ENCODE measurements at places on chromosomes 4 and X.
A peak's percentile ranks its signal among the peaks of the same experiment; 100 is the strongest.

- DNase-seq: no peak
Measured at GRCh38 chrX:45740291-45740690, 539.6 kb upstream of the DIPK2B start.

DNA sequence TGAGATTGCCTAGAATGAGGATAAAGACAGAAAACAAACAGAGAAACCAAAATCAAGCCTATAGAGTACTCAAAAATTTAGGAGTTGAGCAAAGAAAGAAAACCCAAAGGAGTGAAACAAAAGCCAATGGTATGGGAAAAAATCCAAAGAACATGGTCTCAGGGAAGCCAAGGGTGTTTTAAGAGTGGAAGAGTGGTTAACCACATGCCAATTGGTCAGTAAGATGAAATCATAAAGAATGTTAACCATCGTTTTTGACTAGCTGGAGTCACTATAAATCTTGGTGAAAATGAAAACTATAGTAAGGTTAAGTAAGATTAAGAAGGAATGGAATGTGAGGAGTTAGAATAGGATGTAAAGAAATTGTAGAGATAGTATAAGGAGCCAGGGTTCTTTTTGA is 64.7 kb upstream of the RPL34 start:
- DNase-seq: no peak

DNA sequence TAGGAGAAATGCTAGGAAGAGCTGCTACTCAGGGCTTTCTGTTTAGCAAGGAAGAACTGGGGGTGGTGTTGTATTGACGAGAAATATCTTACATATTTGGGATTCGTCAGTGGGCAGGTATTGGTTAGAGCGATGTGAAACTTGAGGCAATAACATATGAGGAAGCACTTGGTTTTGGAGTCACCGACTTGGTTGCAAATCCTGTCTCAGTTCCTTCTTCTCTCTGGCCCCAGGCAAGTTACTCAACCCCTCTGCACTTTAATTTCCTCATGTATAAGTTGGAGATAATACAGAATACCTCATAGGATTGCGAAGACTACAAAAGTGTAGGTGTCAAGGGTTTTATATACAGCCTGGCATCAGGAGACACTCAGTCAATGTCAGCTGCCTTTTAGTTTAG is 34.1 kb downstream of the GPAT3 start:
- DNase-seq: no peak

- DNase-seq: no peak
Measured at GRCh38 chrX:118761939-118762707, 34.7 kb downstream of the IL13RA1 start.

DNA sequence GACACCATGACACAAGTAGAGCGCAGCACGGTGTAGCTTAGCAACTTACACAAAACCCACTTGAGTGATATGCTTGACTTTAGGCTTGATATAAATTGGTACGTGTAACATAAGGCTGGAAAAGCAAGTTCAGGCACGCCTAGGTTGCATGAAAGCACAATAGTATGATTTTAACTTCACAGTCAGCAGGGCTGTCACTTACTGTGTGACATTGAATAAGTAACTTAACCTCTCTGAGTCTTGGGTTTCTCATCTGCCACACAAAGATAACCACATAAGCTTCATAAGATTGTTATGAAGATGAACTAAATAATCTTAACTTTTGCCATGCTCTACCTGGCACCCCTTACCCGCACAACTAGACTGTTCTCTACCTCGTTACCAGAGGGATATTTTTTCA is 9.5 kb downstream of the SRD5A3 start:
- peak; percentile 75 for DNase-seq

- DNase-seq: no peak
Measured at GRCh38 chr4:19636451-19636850, 615.3 kb upstream of the SLIT2 start.

DNA sequence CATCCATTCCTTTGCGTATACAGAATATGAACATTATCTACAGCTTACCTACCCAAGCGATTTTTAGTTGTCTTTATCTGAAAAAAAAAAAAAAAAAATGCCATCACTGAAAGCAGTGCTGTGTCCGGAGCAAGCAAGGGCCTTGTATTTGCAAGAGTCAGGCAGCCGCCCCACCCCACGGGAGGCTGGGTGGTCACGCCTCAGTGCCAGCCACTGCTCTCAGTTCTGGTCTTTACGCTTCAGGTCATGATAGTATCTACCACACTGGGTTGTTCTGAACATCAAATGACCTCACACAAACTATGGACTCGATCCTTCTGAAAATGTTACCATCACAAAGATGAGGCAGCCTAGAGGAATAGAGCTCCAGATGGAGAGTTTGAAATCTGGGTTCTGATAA is 62.7 kb upstream of the HELT start:
- DNase-seq: no peak

GRCh38 chr4:15963576-15963975 is 601 bp upstream of the FGFBP2 start:
- no peak for DNase-seq

DNA sequence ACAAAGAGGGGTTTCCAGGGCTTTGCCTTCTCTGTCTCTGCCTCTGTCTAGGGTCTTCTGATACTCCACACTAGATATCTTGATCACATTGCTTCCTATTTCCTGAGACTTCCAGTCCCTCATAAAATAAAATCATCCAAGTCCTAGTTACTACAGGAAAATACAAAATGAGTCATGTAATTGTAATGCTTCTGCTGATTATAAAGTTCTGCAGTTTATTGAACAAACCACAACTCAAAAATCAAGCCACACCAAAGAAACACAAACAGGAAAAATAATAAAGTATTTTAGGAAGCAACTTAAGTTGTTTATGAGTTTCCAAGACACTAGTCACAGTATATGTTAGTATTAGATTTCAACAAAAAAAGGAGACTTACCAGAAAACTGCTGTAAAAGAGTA is 695.1 kb upstream of the GALNTL6 start:
- no peak for DNase-seq

- DNase-seq: peak; percentile 64
Measured at GRCh38 chrX:30504309-30504708, 73.3 kb downstream of the TASL start.

DNA sequence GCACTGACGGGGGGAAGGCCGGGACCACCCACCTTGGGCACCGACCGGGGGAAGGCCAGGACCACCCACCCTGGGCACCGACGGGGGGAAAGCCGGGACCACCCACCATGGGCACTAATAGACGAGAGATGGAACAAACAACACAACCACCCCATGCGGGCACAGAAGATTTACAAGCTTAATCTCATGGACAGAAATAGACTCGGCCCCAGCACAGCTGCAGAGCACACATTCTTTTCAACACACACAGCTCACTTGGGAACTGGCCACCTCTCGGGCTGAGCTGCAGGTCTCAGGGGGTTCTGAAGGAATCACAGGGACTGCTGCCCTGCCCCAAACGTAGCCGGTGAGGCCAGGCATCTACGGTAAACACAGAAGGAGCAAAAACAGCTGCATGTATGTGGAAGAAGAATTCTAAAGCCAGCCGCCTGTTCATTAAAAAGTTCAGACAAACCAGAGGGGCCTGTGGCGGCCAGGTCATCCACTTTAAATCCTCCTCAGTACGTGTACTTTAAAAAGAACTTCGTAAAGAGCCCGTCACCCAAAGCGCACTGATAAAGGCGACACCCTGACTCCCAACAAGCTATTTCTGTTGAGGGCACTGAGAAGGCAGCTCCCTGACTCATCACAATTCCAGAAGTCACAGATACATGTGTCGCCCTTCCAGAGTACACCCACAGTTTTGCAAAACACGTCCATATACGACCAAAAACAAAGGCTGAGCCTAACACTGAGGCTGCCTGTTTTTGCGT is 17.7 kb downstream of the PPP2R3B start:
- DNase-seq: no peak

DNA sequence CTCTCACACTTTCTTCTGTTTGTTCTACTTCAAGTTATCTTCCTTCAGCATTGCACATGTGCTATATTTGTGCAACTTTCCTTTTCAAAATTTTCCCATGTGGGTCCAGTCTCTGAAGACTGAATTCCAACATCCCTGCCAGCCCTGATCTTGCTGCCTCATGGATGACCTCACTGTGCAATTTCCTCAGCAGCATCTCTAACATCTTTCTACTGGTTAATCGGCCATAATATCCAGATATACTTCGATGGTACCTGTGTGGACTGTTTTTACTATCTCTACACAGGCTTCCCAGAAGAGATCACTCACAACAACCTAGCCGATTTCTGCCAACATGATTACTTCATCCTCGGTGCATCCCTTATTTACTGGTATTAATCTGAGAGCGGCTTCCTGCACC is 41.5 kb downstream of the GPM6A start:
- DNase-seq: no peak

DNA sequence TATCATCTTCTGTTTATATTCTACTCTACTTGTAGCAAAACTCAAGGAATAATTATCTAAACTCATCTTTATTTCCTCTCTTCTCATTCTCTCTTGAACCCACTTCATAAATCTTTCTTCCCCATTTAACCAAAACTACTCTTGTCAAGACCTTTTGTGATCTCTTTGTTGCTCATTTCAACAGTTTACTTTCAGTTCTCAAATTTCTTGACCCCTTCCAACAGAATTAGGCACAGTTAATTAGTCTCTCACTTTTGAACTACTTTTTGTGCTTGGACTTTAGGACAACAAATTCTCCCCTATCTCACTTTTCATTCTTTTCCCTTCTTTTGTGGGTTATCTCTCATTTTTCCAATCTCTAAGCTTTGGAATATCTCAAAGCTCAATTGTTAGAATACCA is 27.4 kb upstream of the CAMK2D start:
- DNase-seq: no peak

- no peak for DNase-seq
Measured at GRCh38 chrX:102604327-102604726, 5.0 kb downstream of the ARMCX5 start.

DNA sequence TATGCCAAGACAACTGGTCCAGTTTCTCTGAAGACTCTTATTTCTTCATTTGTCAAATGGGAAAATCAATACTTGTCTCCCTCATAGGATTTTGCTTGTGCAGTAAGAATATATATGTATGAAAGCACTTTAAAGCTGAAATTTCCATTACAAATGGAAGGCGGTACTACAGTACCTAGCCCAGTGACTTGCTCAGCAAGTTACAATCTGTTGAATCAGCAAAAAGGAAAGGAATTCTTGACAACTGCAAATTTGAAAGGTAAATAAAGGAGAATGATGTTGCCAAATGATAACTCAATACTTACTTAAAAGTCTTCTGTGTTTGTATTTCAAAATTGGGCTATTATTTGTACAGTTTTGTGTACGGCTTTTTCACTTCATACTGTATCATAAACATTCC is 71.1 kb downstream of the PKD2 start:
- DNase-seq: no peak

DNA sequence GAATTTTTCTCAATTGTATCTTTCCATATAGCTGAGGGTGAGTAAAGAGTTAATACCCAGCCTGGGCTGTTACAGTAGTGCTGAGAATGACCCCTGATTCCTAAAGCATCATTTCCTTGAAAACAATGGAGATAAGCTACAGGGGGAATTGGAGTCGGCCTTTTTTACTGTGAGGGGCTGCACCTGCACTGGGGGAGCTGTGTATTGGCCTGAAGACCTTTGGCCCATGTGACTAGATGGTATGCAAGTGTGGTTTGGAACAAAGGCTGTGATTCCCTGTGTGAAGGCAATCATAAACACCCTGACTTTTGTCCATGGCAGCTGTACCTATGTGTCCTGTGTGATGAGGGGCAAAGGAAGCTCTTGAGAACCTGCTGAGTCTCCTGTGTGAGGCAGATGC is 124.0 kb upstream of the HPGD start:
- DNase-seq: no peak

GRCh38 chrX:103464072-103464773 is 55.1 kb downstream of the RAB40A start:
- DNase-seq: peak; percentile 3

GRCh38 chr4:5866841-5867813 is 25.8 kb downstream of the CRMP1 start:
- DNase-seq: no peak

- DNase-seq: peak; percentile 10
Measured at GRCh38 chr4:166324321-166324720, 451.3 kb downstream of the TLL1 start.

DNA sequence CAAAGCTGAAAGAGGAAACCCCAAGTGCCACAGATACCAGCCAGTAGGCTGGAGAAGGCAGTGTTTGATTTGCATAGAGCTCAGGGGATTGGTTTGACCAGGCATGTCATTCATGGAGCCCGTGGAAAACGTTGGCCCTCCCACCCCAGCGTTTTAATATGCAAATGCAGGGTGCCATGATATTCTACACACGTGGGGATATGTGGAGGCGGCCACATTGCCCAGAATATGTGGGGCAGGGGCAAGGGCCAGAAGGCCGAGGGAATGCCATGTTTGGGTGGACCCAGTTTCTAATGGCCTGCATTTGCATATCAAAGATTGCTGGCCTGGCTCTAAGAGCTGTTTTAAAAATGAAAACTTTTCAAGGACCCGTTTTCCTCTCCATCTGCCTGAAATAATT is 71.1 kb downstream of the MAP9 start:
- no peak for DNase-seq

DNA sequence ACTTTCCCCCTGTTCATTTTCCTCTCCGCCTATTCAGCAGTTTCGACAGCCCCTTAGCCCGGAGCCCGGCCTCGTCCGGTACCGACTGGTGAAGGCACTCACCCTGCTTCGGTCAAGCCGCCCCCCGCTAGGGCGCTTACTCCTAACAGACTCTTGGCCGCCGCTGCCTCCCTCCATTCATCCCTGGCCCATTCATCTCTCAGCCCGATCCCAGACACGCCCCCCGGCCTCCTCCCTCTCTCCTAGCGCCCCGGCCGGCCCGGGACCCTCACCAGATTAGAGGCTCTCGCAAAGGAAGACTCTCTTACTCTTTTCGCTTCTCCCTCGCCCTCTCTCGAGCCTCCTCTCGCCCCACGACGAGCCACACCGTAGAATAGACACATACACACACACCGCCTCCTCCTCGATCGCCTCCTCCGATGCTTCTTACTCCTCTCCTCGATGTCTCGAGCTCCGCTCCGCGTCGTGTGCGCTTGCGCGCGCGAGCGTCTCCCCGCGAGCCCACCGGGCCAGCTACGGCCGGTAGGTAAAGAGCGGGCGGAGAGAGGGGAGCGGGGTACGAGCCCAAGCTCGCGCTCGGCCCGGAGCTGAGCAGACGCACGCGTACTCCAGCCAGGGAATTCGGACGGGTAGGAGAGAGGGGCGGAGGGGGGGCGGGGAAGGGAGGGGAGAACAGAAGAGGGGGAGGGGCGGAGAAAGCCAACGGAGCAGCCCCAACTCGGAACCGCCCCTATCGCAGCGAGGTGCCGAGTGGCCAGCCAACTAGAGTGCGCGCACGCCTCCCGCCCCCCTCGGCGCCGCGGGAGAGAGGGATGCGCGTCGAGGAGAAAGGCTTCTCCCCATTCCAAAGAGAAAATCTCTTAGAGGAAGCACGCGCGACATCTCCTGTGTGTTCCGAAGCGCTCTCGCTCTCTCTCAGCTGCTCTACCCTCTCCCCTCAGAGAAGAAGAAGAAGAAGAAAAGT is at the start of gene WNK3:
Gene WNK3 (minus strand): TSS at position 633 of the 964 bp plus-strand sequence.
- peak; percentile 78 for DNase-seq

DNA sequence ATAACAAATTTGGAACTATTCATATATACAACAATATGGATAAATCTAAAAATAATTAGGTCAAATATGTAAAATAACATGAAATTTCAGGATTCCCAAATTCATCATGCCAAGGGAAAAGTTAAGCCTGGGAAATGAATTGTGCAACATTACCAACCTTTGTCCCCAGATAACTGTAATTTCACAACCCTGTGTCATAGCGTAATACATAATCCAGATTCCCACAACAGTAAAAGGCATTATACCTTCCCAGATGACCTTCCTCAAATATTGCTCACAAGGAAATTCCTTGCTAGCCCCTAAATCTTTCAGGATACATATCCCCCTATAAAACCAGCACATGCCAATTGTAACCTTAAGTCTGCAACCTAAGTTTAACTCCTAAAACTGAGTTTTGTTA is 32.9 kb upstream of the RAB40A start:
- DNase-seq: no peak

GRCh38 chr4:39759569-39759968 is 61.6 kb downstream of the UBE2K start:
- no peak for DNase-seq
